Stimulated activated CD8-positive, alpha-beta memory T cell treated with anti-CD3 and anti-CD28 coated beads, Interleukin-2, amount 100 ng/mL, for 1 hour (primary cell): ENCODE measurements at places on chromosomes 16 and 17.

- DNase-seq, result peak; percentile 47
These were observed 4.0 kb downstream of the HIC1 start for GRCh38 chr17:2058586-2059546.

- no peak for DNase-seq
These were observed 31.0 kb upstream of the C16orf78 start for GRCh38 chr16:49342336-49343265.

DNA sequence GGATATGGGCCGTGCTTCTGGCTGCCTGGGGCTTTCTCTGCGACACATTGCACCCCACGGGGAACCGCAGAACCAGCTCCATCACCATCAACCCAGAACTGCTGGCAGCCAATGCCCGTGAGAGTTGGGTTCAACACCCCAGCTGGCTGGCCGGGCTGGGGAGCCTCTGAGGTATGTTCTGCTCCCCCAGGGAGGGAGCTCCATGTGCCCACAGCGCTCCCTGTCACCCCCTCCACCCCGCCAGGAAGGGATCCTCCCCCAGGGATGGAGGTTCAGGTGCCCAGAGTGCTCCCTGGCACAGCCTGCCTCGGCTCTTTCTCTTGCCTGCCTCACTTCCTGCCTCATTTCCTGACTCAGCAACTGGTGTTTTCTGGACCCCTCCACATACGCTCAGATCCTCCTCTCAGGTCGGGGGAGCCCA is 24.2 kb upstream of the MPRIP start:
- no peak for DNase-seq

GRCh38 chr17:63697341-63698286 is 2.3 kb downstream of the LIMD2 start:
- DNase-seq, result peak; percentile 60

GRCh38 chr16:16067127-16067526 is 117.7 kb downstream of the ABCC1 start:
- DNase-seq, result no peak

- no peak for DNase-seq
These were observed 167.2 kb downstream of the ANKFN1 start for GRCh38 chr17:56320443-56320842.

- DNase-seq, result no peak
These were observed 10.8 kb downstream of the IGFBP4 start for GRCh38 chr17:40453881-40454612.

GRCh38 chr17:27354051-27354490 is 60.2 kb downstream of the WSB1 start:
- no peak for DNase-seq

DNA sequence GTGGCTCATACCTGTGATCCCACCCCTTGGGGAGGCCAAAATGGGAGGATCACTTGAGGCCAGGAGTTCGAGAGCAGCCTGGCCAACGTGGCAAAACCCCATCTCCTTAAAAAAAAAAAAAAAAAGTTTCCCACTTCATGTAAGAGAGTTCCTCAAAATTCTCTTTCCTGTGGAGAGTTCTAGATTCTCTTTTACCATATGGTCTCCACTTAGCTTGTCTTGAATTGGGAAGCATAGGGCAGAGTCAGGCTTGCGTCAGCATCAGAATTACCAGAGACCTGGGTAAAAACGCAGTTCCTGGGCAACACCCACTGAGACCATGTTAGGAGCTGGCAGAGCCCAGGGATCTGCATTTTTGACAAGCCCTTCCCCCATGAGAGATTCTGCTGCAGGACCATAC is 158.4 kb downstream of the CCDC182 start:
- DNase-seq, result no peak

- no peak for DNase-seq
These were observed 31.6 kb downstream of the TBCD start for GRCh38 chr17:82783498-82783897.

DNA sequence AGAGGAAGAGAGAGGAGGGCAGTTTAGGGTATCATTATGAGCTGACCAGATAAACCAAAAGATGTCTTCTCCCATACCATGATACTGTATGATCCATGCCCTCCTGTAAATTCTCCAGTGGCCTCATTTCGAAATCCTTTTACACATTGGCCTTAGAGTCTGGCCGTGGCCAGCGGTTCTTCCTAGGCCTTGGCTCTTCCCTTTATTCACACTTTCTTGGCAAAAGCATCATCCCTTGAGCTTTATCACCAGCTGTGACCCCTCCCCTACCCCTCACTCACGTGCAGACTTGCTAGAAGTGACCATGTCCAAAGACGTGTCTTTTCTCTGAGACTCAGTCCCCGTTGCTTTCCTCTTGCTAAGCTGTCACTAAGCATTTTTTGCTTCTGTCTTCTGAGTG is 22.8 kb downstream of the KATNIP start:
- no peak for DNase-seq

GRCh38 chr17:2693561-2694380 is 17.8 kb downstream of the CLUH start:
- DNase-seq, result no peak

DNA sequence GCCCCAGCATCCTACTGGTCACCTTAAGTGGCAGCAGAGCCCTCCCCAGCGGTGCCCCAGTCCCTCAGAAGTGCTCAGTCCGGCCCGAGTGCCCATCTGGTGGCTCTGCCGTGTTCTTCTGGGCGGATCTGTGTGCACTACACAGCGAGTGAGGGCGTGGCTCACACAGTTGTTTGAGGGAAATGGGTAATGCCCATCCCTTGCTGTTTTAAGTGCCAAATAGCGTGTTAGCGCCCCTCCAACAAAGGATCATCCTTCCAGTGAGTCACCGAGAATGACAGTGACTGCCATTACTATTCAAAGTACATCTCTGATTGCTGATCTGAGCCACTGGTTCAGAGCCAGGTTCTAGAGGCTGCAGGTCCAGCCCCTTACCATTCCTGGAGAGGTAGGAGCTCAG is 152.0 kb downstream of the LGALS9B start:
- DNase-seq, result no peak

- DNase-seq, result no peak
These were observed 339.8 kb upstream of the TNRC6C start for GRCh38 chr17:77618731-77619130.

GRCh38 chr16:12186774-12187335 is 210.3 kb downstream of the SNX29 start:
- DNase-seq, result no peak

- no peak for DNase-seq
These were observed 8.4 kb upstream of the TERF2 start for GRCh38 chr16:69393898-69394849.

DNA sequence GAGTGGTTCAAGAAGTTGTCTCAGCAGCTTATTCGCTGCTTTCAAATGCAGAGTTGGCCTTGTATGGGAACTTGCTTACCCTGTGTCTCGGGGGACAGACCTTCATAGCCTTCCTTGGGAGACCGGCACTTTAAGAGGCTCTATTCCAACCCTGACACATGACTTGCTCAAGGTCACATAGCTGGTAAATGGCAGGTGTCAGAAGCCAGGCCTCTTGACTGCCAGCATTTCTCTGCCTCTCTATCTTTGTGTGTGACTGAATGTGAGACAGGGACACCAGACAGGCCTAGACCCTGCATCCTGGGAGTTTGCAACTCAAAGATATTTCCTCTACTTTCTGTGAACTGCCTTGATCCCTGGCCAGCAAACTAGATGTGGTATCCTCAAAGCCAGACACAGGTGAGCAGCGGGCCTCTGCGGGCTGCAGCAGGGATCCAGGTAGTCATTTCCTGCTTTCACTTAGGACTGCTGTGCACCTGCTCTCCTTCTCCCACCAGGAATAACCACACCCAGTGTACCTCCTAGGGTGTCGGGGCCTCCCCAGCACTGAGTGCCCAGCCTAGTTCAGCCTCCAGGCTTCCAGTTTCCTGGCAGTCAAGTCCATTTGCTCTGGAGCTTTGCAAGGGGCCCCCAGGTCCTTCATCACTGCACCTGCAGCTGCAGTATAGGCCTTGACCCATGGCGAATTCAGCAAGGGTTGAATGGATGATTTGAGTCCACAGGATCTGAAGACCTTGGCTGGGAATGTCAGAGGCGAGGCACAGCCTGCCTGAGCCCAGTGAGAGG is 116.6 kb upstream of the TNRC6C start:
- DNase-seq, result no peak

- no peak for DNase-seq
These were observed 68.0 kb downstream of the AMFR start for GRCh38 chr16:56357241-56357764.

- no peak for DNase-seq
These were observed 1.2 kb upstream of the NARF start for GRCh38 chr17:82457073-82457928.

DNA sequence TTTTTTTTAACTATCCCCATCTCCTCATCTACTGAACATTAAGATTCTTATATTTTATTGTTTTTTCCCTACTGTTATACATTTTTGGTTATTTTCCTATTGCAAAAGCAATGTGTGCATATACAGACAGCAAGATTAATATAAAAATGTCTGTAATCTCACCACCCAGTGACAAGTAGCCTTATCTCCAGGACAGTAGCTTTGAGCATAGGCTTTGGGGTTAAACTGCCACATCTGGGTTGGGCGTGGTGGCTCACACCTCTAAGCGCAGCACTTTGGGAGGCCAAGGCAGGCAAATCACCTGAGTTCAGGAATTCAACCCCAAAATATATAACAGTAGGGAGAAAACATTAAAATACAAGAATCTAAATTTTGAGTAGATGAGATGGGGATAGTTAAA is 27.4 kb upstream of the SSTR2 start:
- no peak for DNase-seq

GRCh38 chr17:60095830-60096229 is 17.1 kb upstream of the HEATR6 start:
- no peak for DNase-seq

GRCh38 chr17:43962479-43962878 is 8.7 kb upstream of the PYY start:
- DNase-seq, result no peak

- DNase-seq, result no peak
These were observed 22.6 kb downstream of the MRM3 start for GRCh38 chr17:804541-805435.

- DNase-seq, result no peak
These were observed 358.3 kb downstream of the SOX9 start for GRCh38 chr17:72479113-72479512.

- no peak for DNase-seq
These were observed 6.6 kb downstream of the VASN start for GRCh38 chr16:4378161-4378666.

GRCh38 chr17:64103391-64104364 is 26.3 kb downstream of the ERN1 start:
- DNase-seq, result no peak

GRCh38 chr16:47079860-47080259 is 63.9 kb downstream of the NETO2 start:
- no peak for DNase-seq

DNA sequence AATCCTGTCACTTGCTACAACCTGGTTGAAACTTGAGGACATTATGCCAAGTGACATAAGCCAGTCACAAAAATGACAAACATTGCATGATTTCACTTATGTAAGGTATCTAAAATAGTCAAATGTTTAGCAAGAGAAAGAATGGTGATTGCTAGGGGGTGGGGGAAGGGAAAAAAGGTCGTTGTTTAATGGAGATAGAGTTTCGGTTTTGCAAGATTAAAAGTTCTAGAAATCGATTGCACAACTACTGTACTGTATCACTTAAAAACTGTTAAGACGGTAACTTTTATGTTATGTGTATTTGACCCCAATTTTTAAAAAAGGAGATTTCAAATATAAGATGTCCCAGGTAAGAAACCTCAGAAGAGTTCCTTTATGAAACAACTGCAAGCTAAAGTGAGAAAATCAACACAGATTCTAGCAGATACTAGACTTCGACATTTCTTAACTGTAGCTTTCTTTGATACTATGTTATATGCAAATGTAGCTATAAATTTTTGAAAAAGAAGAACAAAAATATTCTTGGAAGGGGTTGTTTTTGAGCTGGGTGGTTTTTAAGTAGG is 5.9 kb downstream of the MEOX1 start:
- DNase-seq, result no peak

DNA sequence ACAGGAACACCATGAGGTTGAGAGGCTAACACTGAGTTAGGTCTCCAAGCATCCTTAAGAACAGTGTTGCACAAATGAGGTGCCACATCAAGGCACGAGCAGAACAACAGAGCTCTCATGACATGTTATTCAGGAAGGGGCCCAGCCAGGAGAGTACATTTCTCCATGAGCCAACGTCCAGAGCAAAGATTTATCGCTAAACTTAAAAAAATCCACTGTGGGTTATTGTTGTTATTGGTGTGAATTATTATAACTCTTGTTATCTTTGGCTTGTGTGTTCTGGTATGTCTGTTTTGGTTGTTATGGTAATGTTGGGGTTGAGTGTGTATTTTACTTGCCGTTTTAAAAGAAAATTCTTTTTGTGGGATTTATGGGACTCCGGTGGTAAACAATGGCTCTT is 68.9 kb upstream of the MSI2 start:
- DNase-seq, result no peak

- no peak for DNase-seq
These were observed 18.6 kb downstream of the PRCD start for GRCh38 chr17:76558198-76559095.

- DNase-seq, result no peak
These were observed at the start of gene SOST for GRCh38 chr17:43758497-43759174. TSS of gene SOST (minus strand) at chr17:43758791. CDS start at chr17:43758741, 50 bp downstream.

- DNase-seq, result no peak
These were observed 1.8 kb downstream of the RPL38 start for GRCh38 chr17:74205274-74205673.

DNA sequence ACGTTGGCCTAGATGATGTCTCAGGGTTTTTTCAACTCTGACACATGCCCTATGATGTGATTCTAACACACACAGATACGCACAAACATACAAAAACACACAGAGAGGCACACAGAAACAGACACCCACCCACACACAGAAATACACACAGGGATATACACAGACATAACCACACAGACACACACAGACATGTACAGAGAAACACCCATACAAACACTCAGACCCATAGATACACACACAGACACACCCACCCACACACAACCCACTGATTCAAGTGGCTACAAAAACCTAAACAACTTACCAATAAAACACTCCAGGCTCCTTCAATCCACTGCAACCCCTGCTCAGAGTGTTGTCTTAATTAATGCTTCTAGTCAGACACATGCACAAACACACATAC is 244.6 kb upstream of the CCL2 start:
- DNase-seq, result no peak

GRCh38 chr17:78734793-78735641 is 47.1 kb downstream of the CYTH1 start:
- DNase-seq, result no peak

DNA sequence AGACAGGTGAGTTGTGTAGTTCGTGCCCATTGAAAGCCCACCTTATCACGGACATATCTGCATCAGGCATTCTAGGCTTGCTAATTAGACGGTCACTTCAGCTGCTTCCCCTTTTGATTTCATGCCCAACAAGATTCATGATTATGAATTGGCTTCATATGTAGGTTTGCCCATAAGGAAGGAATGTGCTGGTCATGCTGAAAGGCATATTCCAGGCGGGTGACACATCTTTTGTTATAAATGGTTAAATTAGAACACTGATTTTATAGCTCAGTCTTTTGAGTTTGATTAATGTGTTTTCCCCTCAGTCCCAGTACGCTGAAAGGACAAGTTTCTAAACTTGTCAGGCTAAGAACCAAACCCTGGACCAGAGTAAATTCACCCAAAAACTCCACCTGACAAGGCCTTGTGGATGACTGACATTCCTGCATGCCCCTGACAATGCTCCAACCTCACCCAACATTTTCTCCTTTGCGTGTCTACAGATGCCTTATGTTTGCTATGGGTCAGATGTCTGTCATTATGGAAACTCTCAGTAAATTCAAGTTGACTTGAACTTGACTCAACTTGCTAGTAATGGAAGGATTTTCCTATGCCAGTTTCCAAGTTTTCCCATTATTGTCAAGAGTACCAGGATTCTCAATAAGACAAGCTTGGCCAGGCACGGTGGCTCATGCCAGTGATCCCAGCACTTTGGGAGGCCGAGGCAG is 421.9 kb downstream of the PMP22 start:
- DNase-seq, result no peak
